ENCODE measurements at places on chromosomes 4 and X.

GRCh38 chrX:148661035-148661434 is 160.6 kb downstream of the AFF2 start:
- DNase-seq = no peak

DNA sequence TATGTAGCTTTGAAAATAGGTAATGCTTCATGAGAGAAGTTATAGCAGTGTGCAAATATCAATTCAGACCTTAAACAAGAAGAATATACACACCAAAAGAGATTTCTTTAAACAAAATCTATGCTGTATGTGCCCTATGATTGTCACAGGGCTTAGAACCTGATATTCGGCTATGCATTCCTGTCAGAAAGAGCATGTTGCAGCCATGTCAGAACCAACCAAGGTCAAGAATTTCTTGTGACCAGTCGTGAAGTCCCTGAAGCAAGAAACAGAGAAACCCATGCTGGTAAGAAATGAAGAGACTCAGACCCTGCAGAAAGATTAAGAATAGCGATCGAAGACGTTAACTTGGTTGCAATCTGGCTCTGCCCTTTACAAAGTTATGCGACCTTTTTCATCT is 210.3 kb upstream of the SPIN4 start:
- DNase-seq = no peak

DNA sequence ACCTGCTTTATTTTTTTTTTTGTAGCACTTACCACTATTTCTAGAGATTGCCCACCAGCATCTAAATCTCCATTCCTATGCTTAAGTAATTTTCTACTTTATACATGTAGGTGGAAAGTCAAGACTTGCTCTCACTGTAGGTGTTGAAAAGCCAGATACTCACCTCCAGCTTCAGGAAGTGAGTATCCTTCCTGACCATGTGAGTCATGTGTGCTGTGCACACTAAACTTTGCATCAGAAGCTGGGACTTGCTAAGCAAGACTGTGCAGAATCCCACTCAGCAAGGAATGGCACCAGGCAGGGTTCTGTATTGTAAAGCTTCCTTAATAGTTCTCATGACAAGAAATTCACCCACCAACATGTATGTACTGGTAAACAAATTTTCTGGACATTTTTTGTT is 151.8 kb downstream of the POU4F2 start:
- DNase-seq = no peak

DNA sequence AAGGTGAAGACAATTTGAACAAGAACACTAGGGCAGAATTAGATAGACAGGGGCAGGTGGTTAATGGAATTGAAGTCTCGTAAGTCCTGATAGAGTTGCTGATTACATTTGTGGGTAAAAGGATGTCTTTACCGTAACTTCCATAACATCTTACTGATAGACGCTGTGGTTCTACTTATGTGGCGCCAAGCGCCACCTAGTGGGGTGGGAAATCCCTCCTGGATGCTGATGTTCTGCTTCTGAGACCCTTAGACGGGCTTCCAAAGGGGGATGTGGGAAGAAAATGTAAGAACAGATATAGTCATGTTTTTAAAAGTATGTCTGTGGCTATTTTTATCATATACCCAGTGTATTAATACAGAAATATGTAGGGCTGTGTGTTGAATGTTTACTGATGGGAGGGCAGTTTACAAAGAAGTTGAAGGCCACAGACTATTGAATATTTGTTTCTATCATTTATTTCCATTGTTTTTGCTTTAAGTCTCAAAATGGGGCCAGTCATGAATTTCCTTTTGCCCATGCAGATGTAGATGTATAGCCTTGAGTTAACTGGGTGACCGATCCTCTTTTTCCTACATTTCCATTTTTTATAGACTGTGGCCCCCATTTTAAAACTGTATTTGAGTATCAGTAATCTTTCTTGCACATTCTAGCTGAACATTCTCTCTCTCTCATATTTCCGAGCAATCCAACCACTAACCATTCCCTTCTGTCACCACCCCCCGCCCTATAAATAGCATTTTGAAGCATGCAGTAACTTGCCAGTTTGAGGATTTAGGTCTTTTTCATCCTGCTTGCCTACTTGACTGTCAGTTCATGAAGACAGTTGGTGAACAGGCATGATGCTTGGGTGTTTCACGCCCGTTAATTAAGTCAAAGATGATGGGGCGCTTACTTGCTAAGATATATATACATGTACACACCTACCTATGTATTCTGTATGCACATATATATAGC is 12.1 kb upstream of the TLR8 start:
- peak; percentile 20 for DNase-seq

GRCh38 chr4:28073860-28074555 is 1213.4 kb downstream of the STIM2 start:
- DNase-seq = no peak
